ENCODE measurements at places on chromosomes 5 and 9.

DNA sequence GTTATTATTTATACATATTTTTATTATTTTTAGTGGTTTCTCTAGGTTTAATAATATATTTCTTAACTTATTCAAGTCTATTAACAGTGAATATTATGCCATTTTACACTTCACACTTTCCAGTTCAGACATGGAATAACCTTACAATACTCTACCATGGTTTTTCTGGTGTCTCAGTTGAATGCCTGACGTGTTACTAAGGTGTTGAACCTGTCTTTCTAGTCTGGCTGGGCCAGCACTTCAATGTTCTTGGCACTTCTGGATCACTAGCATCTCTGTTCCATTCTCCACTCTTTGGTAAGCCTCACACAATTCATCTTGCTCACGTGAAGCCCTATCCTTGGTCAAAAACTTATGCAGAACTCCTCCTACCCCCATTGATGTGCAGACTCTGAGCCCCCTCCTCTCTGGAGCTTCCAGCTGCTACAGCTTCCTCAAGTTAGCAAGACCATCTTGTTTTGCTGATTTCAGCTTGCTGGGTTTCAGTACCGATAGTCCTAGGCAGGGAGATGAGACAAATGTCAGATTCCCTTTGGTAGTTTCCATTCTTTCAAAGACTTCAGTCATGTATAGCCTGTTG is 243.1 kb downstream of the FBXO4 start:
- DNase-seq: no peak

DNA sequence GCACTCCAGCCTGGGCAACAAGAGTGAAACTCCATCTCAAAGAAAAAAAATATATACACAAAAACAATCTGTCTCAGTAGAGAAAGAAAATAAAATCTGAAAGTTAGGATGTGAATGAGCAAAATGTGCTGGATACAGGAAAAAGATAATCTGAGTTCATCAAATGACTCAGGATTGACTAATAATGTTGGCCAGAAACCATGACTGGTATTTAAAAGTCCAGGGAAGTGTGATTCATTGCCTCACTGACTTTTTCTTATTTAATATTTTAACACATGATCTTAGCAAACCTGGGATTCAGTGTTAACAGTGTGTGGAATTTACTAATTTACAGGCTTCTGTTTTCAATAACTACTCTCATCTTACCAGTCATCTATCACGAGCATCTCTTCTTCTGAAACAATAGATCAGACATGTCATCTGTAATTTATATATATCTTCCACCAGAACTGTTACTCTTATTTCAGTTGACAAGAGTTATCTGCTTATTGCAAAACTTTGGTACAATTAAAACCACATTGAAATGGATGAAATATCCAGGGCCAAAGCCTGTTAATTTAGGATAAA is 256.7 kb downstream of the CDH12 start:
- DNase-seq: no peak

GRCh38 chr5:43729846-43730478 is 127.0 kb downstream of the NNT start:
- DNase-seq: no peak

DNA sequence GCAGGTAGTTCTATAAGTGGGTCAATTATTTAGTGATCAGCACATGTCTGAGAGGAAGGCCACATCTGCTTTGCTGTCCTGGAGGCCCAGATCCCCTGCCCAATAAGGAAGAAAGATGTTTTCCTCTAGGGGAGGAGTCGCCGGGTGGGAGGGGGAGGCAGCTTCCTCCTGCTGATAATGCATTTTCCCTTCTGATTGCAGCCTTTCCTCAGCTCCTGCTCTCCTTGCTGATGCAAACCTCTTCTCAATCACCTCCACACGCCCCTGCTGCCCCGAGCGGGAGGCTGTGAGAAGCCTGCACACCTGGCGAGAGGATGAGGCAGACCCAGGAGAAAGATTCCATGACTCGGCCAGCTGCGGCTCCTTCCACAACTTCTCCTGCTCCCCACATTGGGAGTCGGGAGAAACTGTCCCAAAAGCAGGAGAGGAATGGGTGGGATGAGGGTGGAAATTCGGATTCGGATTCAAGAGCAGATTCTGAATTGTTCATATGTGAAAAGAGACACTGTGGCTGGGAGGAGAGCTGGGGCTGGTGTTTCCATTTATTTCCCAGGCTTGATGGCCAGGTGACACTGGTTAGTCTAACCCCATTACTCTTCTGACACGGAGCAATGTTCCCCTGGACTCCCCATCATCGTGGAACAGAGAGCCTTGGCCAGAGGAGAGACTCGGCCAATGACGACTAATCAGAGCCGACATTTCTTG is 6.8 kb upstream of the NTNG2 start:
- DNase-seq: no peak

GRCh38 chr9:126111556-126111955 is 215.1 kb upstream of the MVB12B start:
- no peak for DNase-seq

- no peak for DNase-seq
Measured at GRCh38 chr5:129617206-129617605, 130.7 kb upstream of the MINAR2 start.

- no peak for DNase-seq
Measured at GRCh38 chr5:119187776-119188529, 117.1 kb downstream of the DMXL1 start.

GRCh38 chr9:133458643-133459312 is 1.0 kb upstream of the CACFD1 start:
- DNase-seq: no peak

- no peak for DNase-seq
Measured at GRCh38 chr9:131436865-131437271, 43.0 kb downstream of the PRRC2B start.

- no peak for DNase-seq
Measured at GRCh38 chr5:87020099-87020934, 247.4 kb upstream of the RASA1 start.

DNA sequence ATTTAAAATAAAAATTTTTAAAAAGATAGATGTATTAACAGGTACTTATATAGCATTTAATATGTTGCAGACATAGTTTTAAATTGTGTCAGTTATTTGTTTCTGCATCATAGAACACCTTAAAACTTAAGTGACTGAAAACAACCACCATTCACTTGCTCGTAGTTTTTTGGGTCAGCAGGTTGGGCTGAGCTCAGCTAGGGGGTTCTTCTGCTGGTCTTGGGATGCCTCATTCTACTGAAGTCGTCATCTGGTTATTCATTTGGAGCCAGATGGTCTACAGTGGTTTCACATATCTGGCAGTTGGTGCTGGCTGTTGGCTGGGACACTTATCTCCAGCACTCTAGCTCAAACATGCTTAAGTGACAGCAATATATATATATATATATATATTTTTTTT is 29.6 kb downstream of the PSAT1 start:
- DNase-seq: no peak

DNA sequence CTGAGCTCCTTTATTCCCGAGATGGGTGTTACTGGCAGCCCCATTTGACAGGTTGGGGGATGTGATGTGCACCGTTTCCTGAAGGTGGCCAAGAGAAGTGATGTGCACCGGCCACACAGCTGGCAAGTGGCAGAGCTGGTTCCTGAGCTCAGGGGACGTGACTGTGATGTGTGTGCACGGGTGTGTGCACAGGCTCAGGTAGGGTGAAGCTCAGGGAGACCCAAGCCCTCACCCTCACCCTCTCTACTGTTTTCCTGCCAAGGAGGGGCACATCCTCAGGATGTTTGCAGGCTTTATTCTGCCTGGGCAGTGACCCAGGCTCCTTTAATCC is 56.6 kb downstream of the WWC1 start:
- DNase-seq: no peak

GRCh38 chr9:135241381-135242048 is 154.0 kb downstream of the OLFM1 start:
- no peak for DNase-seq

- DNase-seq: no peak
Measured at GRCh38 chr9:78023003-78023741, 8.4 kb downstream of the GNAQ start.

DNA sequence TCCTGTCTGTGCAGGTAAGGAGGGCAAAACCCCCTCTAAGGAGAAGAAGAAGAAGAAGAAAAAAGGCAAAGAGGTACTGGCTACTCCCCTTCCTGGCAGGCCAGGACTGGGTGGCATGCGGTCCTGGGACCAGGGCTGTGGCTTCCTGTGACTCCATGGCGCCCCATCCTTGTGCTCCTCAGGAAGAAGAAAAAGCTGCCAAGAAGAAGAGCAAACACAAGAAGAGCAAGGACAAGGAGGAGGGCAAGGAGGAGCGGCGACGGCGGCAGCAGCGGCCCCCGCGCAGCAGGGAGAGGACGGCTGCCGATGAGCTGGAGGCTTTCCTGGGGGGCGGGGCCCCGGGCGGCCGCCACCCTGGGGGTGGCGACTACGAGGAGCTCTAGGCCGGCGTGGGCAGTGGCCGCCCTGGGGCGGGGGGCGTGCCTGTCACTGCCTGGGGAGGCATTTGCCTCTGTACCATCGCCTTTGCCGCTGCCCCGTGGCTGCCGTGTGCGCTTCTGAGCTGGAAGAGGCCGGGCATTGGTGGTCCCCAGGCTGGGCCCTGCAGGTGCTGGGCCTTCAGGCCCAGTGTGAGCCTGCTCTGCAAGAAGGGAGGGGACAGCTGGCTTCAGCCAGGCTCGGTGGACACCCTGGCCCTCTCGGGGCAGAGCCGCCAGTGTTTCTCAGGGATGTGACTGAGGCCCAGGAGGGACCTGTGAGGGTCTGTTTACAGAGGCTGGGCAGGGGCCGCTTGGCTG is 2.0 kb upstream of the AJM1 start:
- DNase-seq: no peak

DNA sequence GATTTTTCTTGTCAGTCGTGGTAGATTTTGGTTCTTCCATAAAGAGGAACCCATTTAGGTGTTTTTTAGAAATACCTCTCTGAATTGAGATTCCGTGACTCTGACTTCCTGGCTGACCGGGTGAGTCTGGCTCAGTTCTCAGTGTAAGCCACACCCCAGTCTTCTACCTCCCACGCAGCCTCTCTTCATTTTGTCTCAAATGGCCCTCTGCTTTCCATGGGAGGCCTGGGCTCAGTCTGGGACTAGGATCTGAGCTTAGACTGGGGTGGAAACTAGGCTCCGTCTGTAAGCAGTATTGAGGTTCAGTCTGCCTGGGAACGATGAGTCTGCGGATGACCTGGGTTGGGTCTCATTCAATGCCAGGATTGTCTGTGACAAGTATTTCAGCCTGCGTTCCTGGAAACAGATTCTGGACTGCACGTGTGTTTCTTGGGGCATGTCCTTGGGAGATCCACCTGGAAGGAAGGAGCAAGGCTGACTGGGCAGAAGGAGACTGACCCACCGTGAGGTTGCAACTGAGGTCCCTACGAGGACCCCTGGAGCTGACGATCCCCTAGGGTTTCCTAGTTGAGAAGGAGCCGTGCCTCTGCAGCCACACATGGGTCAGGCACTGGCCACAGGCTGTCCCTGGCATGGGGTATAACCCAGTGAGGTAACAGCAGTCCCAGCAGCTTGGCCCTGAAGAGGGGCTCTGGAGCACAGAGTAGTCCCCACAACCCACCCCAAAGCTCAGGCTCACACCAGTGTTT is 12.4 kb upstream of the CRB2 start:
- no peak for DNase-seq

DNA sequence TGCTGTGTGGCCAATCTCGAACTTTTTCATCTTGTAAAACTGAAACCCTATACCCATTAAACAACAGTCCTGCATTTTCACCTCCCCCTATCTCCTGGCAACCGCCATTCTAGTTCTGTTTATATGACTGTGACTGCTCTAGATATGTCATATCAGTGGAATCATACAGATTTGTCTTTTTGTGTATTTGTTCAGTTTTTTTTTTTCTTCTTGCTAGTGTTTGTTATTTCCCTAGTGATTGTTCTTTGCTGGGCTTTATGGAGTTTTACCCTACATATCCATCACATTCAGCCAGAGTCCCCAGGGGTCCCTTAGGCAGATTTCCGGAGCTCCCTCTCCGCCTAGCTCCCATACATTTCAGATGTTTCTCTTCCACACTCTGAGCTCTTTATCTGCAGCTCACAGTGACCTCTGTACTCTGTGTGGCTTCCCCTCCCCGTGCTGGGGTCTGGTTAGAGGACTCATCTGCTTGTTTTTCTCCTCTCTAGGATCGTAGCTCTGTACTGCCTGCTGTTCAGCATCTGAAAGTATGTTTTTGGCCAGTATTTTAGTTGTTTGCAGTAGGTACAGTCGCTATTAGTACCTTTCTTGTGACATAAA is 25.1 kb upstream of the CARTPT start:
- no peak for DNase-seq

GRCh38 chr5:14109041-14109747 is 33.9 kb upstream of the TRIO start:
- no peak for DNase-seq

GRCh38 chr5:51394609-51395008 is 11.4 kb downstream of the ISL1 start:
- DNase-seq: no peak

- no peak for DNase-seq
Measured at GRCh38 chr5:65391591-65391990, 90.1 kb downstream of the ADAMTS6 start.

DNA sequence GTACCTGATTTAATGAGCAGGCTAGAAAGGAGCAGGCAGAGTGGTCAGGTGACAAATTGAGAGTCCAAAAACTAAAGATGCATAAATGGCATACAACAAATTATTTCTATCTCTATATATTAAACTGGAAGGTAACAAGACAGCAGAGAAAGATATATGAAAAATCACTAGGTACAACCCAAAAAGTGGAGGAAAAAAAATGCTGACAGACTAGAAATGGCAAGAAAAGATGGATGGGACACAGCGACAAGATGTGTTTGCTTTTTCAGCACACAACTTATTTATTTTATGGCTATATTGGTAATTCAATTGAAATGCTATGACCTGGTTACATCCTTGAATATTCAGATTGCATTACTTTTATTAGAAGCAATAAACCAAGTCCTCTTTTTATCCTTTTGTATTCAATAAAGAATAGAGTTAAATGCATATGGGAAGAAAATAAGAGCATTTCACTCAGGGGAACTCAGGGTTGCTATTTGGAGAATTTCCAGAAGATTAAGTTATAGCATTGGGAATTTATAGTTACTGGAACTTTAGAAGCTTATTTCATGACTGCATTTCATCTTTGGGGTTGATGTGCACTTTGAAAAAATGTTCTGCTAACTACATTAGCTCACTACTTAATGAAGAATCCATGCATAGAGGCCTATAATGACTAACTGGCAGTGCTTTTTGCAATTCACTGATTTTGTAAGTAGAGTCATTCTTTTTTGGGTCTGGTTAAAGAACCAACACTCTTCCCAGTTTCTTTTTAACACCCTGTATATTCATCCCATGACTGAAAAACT is 566.6 kb upstream of the TUSC1 start:
- DNase-seq: no peak

All from stimulated activated CD4-positive, alpha-beta T cell treated with anti-CD3 and anti-CD28 coated beads, TNF-alpha, amount 100 ng/mL, for 4 hours (primary cell).